ENCODE measurements at places on chromosomes 6 and 20. TPM values are rescaled to one million over a fixed set of nuclear protein-coding genes. Genes with fewer than 3 reads are reported as not detected.

GRCh38 chr6:36333931-36334725 lies 2.6 kb downstream of the BNIP5 start:
- DNase-seq, result peak; percentile 63

GRCh38 chr6:34412643-34413214 lies 13.1 kb downstream of the RPS10 start:
- DNase-seq, result no peak

DNA sequence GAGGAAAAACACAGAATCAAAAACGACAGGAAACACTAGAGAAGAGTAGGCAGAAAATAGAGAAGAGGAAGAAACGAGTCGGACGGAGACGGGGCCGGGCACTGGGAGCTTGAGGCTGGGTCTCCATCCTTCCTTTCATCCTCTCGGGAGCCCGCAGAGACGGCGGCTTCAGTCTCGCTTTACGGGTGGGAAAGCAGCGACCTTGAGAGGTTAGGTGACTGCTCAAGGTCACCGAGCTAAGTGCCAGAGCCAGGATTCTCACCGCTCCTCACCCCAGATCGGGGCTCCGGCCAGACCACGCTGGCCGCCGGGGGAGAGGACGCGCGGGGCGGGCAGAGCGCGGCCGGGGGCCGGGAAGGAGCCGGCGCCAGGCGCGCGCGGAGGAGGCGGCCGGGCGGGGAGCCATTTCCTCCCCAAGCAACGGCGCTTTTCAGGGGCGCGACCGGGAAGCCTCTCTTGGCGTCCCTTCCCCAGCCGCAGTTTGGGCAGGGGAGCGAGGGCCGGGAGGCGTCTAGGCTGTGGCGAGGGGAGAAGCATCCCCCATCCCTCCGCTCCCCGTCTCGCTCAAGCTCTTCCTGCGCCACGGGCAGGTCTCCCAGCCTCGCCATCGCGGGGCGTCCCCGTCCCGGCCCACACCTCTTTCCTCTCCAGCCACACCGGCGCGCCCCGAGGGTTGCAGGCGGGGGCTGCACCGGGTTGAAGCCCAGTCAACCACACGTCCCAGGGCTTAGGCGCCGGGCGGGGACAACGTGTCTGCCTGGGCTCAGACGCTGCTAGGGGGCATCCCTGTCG lies 24.1 kb upstream of the MAP3K7 start:
- peak; percentile 83 for DNase-seq

DNA sequence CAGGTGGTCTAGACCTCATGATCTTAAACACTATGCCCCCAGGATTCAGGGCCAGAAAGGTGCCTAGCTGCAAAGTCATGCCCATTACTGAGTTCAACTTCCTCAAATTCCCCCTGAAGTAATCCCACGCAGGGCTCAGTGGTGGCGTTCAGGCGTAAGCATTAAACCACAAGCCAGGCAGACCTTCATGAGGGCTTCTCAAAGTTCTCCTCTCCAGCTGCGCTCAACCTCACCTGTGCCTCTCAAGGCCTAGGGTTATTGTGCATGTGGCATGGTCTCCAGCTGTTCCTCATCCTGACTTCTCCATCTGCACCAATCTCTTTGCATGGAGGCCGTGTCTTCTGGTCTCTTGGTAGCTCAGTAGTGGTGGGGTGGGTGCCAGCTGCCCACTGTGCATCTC lies 113.6 kb downstream of the TSHZ2 start:
- no peak for DNase-seq

GRCh38 chr6:71238351-71238750 lies 50.3 kb upstream of the OGFRL1 start:
- DNase-seq, result no peak

GRCh38 chr20:64077876-64078551 lies 1.3 kb downstream of the RGS19 start:
- DNase-seq, result peak; percentile 74

GRCh38 chr20:11687546-11688292 lies 230.0 kb upstream of the BTBD3 start:
- DNase-seq, result no peak

GRCh38 chr6:137610702-137611101 lies 116.5 kb upstream of the OLIG3 start:
- DNase-seq, result no peak

The ZNF341 gene
- 7.0 TPM for total RNA-seq

The CLDN20 gene
- not detected for total RNA-seq

The CFB gene
- not detected for total RNA-seq

The WFDC2 gene
- total RNA-seq, result 16.5 TPM

The SFTA2 gene
- total RNA-seq, result not detected

The RANBP9 gene
- total RNA-seq, result 23.6 TPM

Measured in H7 (cell line).